ENCODE measurements at places on chromosomes 4 and X.

DNA sequence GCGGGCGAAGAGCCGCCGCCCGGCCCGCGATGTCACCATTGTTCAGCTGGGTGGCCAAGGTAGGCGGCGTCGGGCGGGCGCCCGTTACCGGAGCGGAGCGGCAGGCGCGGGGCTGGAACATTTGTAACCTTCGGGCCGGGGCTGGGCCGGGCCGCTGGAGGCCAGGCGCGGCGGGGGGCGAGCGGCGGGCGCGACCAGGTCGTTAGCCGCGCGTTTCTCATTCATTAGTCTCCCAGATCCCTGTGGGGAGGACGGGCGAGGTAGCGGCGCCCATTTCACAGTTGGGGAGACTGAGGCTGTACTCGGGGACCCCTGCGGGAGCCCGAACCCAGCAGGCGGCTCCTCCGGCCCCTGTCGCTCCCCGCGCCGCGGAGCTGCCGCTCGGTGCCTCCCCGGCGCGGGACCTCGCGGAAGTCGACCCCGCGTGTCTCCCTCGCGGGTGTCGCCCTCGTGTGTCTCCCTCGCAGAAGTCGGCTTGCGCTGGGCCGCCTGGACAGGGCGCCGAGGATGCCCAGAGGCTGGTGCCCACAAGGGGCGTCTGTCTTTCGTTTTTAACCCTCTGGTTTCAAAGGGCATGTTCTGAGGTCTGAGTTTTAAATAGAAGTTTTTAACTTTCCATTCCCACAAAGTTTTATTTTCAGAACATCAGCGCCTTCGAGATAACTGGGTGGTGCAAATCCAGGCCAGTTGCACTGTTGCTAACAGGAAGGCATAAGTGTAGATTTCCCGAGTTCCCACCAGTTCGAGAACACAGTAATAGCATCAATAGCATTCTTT is 17.5 kb downstream of the PTTG2 start:
- DNase-seq: peak; percentile 77

GRCh38 chrX:115972717-115973116 is 197.8 kb upstream of the AGTR2 start:
- no peak for DNase-seq

GRCh38 chr4:23947826-23948225 is 58.0 kb upstream of the PPARGC1A start:
- DNase-seq: no peak

- no peak for DNase-seq
Observed at GRCh38 chr4:56649445-56650261, 31.4 kb downstream of the HOPX start.

GRCh38 chr4:41526628-41527027 is 11.3 kb upstream of the LIMCH1 start:
- DNase-seq: no peak

GRCh38 chr4:71162386-71162785 is 168.9 kb downstream of the DCK start:
- no peak for DNase-seq

GRCh38 chr4:41646862-41647261 is 101.7 kb downstream of the PHOX2B start:
- no peak for DNase-seq

DNA sequence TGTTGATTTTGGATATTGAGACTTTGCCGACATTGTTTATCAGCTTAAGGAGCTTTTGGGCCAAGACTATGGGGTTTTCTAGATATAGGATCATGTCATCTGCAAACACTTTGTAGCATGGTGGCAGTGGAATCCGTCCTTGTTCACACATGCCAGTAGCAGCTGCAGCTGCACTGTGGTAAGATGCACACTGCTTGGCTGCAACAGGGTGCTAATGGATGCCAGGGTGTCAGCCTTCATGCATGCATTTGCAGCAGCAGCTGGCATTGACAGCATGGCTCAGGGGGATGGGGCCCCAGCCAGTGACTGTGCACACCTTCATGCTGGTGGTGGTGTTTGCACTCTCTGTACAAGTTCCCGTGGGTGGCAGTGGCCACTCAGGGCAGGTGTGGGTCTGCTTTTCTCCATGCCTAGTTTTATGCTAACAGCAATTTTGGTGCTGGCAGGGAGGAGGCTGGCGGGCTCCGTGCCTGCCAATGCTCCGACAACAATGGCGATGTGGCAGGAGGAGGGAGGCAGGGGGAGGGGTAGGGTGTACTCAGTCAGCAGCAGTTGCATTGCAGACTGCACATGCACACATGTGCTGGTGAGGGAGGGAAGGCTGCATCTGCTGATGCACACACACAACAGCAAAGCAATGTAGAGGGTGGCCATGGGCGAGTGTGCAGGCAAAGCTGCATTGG is 37.5 kb downstream of the BEX3 start:
- DNase-seq: no peak

DNA sequence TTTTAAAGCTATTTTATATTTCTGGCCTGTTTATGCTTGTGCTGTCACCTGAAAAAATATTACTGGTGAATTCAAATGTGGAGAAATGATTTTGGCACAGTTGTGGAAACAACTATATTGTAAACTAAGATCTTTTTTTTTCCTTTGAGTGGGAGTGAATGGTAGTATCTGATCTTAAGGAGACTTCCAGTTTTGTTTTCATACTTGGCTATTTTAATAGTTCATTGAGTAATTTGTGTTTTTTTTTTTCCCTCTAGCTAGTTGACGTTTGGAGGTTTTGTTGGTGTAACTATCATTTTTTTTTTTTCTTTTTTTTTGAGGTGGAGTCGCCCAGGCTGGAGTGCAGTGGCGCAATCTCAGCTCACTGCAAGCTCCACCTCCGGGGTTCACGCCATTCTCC is 10.5 kb downstream of the STAG2 start:
- DNase-seq: no peak

- DNase-seq: no peak
Observed at GRCh38 chr4:95779447-95779846, 60.4 kb upstream of the PDHA2 start.

DNA sequence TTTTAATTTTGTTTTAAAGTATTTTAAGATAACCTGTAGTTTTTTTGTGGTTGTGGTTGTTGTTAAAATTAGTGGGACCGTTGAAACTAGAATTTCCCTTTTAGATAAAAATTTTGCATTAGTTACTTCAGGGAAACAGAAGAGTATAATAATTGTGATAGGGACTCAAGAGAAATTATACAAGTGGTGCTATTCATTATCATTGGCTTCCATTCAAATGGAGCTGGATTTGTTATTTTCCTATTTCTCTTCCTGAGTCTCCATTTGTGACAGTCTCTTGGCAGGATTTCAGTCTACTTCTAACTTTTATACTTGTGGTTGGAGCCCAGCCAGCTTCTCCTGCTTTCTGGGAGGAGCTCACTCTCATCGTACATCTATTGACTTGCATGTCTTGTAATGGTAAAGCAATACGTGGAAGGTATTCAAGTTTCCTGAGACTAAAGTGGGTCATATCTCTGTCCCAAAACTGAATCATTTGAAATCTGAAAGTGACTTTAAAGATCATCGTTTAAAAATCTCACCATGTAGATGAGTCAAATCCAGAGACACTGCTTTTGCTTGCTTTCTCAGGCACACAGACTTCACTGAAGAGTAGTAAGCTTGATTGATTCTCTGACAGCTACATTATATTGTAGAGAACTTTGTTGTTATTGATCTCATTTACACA is 155.8 kb downstream of the RPA4 start:
- no peak for DNase-seq

GRCh38 chrX:17706676-17707075 is 30.6 kb upstream of the SCML1 start:
- DNase-seq: no peak

DNA sequence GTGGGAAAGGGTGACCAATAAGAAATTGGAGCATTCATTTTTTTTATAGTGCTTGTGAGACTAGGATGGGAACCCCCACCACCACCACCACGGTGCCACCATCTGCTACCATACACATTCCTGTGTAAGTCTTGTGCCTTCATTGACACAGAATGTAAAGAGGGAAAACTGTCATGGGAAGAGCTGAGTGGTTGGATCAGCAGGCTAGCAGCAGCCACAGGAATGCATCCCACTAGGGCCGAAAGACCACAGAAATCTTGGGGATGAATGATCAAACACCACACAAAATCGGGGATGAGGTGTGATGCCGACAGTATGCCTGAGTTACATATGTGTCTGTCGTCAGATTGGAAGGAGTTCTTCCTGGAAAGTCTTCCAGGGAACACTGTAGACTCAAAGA is 69.2 kb downstream of the SRPX start:
- no peak for DNase-seq

GRCh38 chr4:1233641-1234308 is 15.2 kb downstream of the CTBP1 start:
- DNase-seq: no peak

DNA sequence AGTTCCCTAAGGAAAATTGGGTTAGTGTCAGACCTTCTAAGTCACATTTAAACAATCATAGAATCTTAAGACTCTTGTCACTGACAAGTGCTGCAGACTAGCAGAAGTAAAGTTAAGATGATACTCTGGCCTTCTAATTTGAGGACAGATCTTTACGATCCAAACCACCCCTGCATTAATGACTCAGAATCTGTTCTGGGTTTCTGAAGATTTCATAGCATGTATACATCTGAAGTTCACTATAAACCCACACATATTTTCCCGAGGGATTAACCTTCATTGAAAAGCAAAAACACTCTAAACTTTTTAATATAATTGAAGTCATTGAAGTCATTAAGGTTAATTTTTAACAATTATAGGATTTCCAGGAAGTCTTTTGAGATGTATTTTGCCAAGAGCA is 674.3 kb downstream of the IQCM start:
- no peak for DNase-seq

DNA sequence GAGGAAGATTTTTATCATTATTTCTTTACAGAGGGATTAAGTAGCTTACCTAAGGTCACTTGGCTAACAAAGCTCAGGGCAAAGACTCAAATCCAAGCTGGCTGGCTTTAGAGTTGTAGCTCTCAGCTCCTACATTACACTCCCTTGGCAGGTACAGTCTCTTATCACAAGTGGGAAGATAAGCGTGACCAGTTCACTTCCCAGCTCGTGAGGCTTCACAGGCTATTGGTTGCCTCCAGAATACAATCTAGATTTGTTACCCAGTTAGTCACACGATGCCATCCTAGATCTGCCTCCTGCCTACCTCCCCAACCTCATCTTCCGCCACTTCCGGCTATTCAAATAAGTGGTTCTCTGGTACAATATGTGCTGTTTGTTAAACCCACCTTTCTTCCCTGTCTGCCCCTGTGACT is 3.7 kb downstream of the MMRN1 start:
- no peak for DNase-seq

- DNase-seq: no peak
Observed at GRCh38 chr4:119211867-119212233, 663 bp upstream of the USP53 start.

- DNase-seq: no peak
Observed at GRCh38 chr4:83568062-83568461, 32.2 kb downstream of the GPAT3 start.

DNA sequence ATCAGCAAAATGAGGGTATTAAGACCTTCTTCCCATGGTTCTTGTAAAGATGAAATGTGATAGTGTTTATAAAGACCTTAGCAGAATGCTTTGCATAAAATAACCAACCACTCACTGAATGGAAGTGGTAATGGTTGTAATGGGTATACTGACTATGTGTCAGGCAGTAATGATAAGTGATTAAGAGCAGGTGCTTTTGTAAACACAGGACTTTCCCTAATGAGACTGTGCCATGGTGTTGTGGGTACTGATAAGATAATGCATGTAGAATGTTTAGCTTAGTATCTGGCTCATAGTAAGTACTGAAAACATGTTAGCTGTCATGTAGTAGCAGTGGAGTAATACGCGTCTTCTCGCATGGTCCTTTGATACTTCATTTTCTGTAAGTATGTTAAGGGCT is 6.9 kb downstream of the LSM6 start:
- no peak for DNase-seq

- no peak for DNase-seq
Observed at GRCh38 chrX:102604327-102604726, 5.0 kb downstream of the ARMCX5 start.

DNA sequence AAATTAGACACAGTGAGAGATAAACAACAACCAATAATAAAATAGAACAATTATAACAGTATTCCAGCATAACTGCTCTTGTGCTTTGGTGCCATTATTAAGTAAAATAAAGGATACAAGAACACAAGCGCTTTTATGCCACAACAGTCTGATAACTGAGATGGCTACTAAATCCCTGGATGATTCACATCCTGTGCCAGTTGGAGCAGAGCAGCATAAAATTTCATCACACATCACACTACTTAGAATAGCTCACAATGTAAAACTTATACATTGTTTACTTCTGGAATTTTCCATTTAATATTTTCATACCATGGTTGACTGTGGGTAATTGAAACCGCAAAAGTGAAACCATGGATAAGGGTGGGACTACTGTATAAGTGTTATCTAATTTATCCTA is 399.9 kb upstream of the CNKSR2 start:
- DNase-seq: no peak

DNA sequence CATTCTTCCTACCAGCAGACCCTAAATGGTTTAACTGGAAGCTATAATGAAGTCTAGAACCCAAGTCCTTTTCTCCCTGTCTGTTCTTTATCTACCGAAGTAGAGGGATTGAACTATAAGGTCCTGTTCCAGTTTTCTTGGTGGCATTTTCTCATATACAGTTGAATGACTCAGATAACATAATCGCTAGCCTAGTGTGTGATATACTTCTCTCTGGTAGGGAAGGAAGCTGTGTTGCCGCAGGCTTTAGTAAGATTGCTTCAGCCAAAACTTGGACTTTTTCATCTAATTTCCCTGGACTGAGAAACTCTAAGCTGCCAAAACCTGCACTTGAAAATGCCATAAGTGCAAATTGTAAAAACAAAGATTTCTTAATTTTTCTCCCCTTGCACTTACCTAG is 123.4 kb downstream of the NWD2 start:
- DNase-seq: no peak

DNA sequence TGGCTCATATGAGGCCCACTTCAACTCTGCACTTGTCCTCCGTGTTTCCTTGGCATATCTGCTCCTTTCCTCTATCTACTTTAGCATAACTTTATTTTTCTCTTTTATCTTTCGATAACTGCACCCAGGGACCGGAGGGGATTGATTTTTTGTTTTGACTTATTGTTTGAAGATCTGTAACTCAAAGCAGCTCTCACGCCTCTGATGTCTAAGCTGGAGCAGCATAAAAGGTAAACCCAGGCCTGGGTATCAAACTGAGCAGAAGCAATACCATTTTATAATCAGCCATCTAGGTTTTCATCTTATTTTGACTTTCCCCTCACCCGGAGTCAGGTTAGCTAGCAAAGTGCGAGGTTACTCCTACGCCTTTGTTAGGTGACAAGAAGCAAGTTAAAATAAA is 28.4 kb downstream of the LEF1 start:
- no peak for DNase-seq

- no peak for DNase-seq
Observed at GRCh38 chrX:80807606-80807991, 2.1 kb downstream of the BRWD3 start.

GRCh38 chr4:94634271-94634670 is 123.5 kb upstream of the BMPR1B start:
- no peak for DNase-seq

GRCh38 chr4:102799816-102800215 is 27.5 kb downstream of the UBE2D3 start:
- DNase-seq: no peak

DNA sequence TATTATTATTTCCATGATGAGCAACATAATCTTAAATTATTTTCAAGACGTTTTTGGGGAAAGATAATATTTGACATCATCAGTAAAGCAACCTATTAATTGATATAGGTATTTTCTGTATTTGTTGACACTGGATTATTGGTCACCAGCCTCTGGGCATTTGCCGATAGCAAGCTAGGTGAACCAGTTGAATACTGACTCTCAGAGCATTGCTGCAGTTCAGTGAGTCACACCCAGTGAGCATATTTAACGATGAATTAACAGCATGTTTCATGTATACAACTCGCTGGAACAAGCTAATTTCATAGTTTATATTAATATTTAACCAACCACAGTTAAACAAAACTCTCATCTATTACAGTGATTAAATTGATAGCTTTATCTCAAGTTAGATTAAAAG is 1006.0 kb upstream of the DIAPH2 start:
- no peak for DNase-seq

Data from stimulated activated naive CD8-positive, alpha-beta T cell treated with anti-CD3 and anti-CD28 coated beads, Interleukin-15, Interleukin-2, amounts not matched to agents 100 U/mL and 50 U/mL, for 24 hours (primary cell).